ENCODE measurements at places on chromosomes 5 and 9.

- DNase-seq = no peak
These were observed 53.7 kb downstream of the SRFBP1 start for GRCh38 chr5:122015471-122015870.

- DNase-seq = no peak
These were observed 129.1 kb upstream of the MEF2C start for GRCh38 chr5:89011778-89012711.

GRCh38 chr5:71924325-71924724 lies 182.9 kb upstream of the MAP1B start:
- DNase-seq = no peak

DNA sequence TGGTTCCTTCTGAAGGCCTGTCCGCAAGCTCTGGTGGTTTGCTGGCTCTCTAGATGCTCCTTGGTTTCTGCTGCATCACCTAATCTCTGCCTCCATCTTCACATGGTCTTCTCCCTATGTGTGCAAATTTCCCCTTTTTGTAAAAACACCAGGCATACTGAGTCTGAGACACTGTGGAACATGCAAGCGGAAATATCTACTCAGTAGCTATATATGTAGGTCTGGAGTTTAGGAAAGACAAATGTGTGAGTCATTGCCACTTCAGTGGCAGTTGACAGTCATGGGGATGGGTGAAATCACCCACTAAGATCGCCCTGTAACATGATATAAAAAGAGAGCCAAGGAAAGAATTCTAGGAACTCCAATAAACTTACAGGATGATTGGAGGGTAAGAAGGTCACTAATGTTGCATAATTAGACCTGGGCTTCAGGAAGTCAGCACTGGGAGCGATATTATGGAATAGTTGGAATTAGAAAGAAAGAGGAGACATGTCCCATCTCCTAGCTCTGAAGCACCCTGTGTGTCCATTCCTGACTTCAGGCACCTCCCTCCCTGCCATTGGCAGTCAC lies 22.7 kb upstream of the UBLCP1 start:
- DNase-seq = no peak

DNA sequence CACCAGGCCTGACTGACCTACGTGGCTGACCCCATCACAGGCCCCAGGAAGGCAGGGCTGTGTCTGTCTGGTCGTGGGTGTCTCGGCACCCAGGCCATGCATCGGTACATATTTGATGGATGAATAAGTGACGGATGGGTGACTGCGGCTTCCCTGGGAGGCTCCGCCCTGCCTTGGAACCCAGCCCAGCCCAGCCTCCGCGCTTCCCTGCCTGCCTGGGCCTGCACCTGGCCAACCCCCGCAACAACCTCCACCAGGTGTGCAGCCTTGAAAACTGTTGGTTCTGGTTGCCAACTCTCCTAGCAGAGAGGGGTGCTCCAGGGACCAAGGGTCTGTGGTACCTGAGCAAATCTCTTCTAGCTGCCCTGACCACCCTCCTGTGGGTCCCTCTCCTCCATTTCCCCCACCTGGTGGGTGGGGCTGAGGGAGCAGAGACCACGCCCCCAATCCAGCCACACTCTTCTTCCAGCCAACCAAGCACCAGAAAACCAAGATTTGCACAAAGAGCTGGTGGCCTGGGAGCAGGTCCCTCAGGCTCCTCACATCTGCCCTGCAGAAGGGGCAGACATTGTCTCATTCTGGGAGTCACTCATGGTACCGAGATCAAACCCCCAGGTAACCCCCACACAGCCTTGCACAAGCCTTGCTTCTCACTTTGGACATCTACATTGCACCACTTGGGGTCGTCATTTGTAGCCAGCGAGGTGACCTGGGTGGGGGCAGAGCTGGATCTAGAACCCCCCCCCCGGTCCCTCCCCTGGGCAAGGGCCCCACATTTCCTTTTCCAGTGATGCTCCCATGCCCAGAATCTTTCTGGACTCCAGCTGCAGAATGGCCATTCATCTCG lies 100.6 kb upstream of the IER5L start:
- DNase-seq = peak; percentile 62

- peak; percentile 55 for DNase-seq
These were observed 140.1 kb upstream of the PALM2AKAP2 start for GRCh38 chr9:109639674-109640579.

- no peak for DNase-seq
These were observed 43.2 kb downstream of the RFK start for GRCh38 chr9:76351006-76351405.

- no peak for DNase-seq
These were observed 37.8 kb upstream of the RUFY1 start for GRCh38 chr5:179512452-179513000.

- DNase-seq = no peak
These were observed 126.5 kb upstream of the ABCA1 start for GRCh38 chr9:105054491-105054890.

GRCh38 chr5:38806775-38807258 lies 39.0 kb upstream of the OSMR start:
- DNase-seq = no peak

GRCh38 chr9:4666042-4666699 lies at the start of gene SPATA6L:
SPATA6L (minus strand) TSS chr9:4666480; CDS start chr9:4666250, 230 bp downstream.
- peak; percentile 86 for DNase-seq

DNA sequence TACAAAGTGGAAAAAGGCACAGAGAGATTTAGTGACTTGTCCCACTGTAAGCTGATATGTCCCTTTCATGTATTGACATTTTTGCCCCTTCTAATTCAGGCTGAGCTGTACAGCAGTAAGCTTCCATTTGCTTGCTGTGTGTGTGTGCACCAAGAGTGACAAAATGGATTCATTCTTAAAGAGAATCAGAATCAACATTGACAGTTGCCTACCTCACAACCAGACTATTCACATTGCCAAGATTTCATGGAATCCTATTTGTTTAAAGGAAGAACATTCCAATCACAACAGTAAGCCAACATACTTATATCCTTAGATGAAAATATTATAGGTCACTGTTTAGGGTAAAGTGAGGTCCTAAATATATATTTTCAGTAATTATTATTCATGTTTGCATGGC lies 102.6 kb downstream of the TMEM232 start:
- no peak for DNase-seq

- DNase-seq = no peak
These were observed 28.7 kb downstream of the PCSK1 start for GRCh38 chr5:96404191-96404867.

- no peak for DNase-seq
These were observed 101.7 kb downstream of the UBAP2 start for GRCh38 chr9:33946779-33947535.

- DNase-seq = no peak
These were observed 82.1 kb downstream of the HRH2 start for GRCh38 chr5:175740014-175740413.

DNA sequence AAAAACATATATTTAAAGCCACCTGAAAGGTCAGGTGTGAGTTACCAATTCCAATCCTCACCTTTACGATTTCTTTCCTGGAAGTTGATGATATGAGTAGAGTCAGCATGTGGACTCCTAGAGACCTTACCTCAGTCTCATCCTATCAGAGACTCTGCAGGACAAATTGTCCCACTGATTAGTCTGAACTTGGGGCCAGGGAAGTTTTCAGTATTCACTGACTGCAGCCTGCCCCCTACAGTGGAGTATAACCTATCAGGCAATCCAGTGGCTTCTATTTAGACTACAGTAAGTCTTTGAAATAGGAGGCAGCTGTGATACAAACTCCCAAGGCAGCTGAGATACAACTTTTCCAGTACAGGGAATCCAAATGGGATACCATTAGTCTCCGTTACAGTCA lies 449.4 kb upstream of the CDH10 start:
- no peak for DNase-seq

- DNase-seq = no peak
These were observed 2318.6 kb upstream of the ACO1 start for GRCh38 chr9:30065888-30066287.

GRCh38 chr5:177542816-177543465 lies 11.4 kb downstream of the FAM193B start:
- no peak for DNase-seq

- DNase-seq = no peak
These were observed 321.6 kb downstream of the CEMIP2 start for GRCh38 chr9:71446473-71447411.

DNA sequence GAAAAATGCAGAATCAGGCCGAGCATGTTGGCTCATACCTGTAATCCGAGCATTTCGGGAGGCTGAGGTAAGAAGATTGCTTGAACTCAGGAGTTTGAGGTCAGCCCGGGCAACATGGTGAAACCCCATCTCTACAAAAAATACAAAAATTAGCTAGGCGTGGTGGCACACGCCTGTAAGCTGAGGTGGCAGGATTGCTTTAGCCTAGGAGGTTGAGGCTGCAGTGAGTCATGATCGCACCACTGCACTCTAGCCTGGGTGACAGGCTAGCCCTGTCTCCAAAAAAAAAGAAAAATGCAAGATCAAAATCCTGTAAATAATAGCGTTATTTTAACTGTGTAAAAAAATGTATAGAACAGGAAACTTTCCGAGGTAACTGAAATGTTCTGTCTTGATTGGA lies 39.4 kb downstream of the RNF44 start:
- no peak for DNase-seq

- DNase-seq = peak; percentile 86
These were observed 778 bp downstream of the TRIM41 start for GRCh38 chr5:181223729-181224389.

GRCh38 chr5:53877243-53877642 lies 316.8 kb downstream of the NDUFS4 start:
- no peak for DNase-seq

GRCh38 chr5:148374690-148375360 lies 8.9 kb upstream of the FBXO38 start:
- no peak for DNase-seq

DNA sequence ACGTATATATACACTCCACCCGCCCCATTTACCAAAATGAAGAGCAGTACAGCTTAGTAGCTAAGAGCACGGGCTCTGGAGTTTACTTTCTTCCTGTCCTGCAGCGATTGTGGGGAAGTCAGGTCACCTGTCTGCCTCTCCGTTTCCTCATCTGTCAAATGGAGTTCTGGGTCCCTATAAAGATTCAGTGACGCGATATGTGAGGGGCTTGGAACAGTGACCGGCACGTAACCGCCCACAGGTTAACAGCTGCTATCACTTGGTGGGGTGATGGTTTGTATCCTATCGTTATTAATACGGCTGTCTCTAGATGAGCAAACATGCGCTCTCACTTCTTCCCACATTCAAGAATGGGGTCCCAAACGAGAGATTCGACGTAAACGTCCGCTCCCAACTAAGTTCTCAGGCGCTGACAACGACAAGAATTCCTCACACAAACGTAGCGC lies 426 bp downstream of the FAM114A2 start:
- DNase-seq = no peak

DNA sequence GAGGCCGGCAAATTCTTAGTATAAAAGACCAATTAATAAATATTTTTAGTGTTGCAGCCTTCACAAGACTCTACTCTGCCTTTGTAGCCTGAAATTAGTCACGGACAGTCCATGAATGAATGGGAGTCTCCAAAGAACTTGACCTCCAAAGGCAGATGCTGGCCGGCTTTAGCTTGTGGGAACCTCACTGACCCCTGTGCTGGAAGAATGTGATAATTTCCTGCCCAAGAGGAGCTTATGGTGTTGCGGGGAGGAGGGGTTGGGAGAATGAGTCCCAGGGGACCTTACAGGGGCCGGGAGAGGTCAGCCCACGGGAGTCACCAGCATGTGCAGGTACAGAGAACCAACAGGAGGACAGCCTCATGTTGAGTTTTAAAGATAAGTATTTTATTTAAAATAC lies 143.1 kb downstream of the IRX2 start:
- no peak for DNase-seq

- no peak for DNase-seq
These were observed 585.5 kb downstream of the TLE1 start for GRCh38 chr9:81103597-81104471.

DNA sequence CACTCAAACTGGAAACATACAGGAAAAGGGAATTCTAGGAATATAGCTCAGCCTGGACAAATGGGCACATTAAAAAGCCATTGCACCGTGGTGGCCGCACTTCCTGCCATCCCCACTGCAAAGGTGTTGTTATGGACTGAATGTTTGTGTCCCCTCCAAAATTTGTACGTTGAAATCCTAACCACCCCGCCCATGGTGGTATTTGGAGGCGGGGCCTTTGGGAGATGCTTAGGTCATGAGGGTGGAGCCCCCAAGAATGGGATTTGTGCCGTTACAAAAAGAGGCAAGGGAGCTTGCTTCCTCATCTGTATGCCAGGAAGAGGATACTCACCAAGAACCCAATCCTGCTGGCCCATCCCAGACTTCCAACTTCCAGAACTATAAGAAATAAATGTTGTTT lies 1.1 kb upstream of the CMBL start:
- DNase-seq = no peak

GRCh38 chr5:20034717-20035116 lies 46.7 kb upstream of the CDH18 start:
- no peak for DNase-seq

- DNase-seq = no peak
These were observed 158.8 kb downstream of the C9orf152 start for GRCh38 chr9:110048976-110049698.

GRCh38 chr5:77550406-77550805 lies 58.3 kb upstream of the WDR41 start:
- no peak for DNase-seq

- DNase-seq = no peak
These were observed 1.8 kb upstream of the MACROH2A1 start for GRCh38 chr5:135400866-135401265.

- no peak for DNase-seq
These were observed 129.2 kb downstream of the CRB2 start for GRCh38 chr9:123485216-123485615.

DNA sequence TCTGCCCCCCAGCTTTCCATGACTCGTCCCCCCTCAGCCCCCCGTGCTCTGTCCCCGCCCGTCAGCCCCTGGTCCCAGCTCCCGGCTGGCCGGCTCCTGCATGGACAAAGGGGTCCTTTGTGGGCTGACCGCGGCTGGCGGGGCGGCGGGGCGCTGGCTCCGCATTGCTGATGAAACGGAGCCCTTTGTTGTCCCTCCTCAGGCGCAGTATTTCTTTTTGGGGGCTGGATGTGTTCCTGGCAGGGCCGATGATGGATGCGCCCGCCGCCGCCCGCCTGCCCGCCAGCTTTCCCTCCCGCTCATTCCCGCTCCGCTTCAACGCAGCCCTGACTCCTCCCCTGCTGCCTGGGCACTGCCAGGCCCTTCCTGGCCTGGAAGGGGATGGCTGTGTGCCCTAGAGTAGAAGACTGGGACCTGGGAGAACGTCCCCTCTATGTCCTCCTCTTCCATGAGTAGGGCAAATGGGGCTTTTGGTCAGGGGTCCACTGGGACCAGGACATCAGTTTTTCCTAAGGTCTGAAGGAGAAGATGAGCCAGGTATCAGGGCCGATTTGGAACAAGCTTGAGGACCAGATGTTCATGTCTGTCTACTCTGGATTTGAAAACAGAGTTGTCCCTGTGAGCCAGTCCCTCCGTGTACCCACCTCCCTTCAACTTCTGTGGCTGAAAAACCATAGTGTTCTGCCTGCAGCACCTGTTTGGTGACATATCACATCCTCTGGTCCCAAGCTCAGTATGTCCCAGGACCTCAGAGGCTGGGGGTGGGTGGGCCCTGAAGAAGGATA lies 29.0 kb downstream of the CXXC5 start:
- DNase-seq = no peak
